ENCODE measurements at places on chromosomes 4 and X. TPM values are rescaled to one million over a fixed set of nuclear protein-coding genes. Genes with fewer than 3 reads are reported as not detected.

The TGIF2LX gene
- not detected for total RNA-seq

The CC2D2A gene
- 34.0 TPM for total RNA-seq

The CT45A3 gene
- not detected for total RNA-seq

The CNGA1 gene
- not detected for total RNA-seq

The PDGFC gene
- total RNA-seq = 7.5 TPM

The SRPK3 gene
- total RNA-seq = 0.12 TPM

The MTNR1A gene
- total RNA-seq = not detected
